Common myeloid progenitor, CD34-positive (primary cell): ENCODE measurements at places on chromosomes 7 and 10.

- DNase-seq = no peak
These were observed 93.5 kb downstream of the KLF6 start for GRCh38 chr10:3691482-3691881.

- DNase-seq = no peak
These were observed 1.9 kb upstream of the MALRD1 start for GRCh38 chr10:19046679-19047078.

- DNase-seq = no peak
These were observed 79.5 kb upstream of the PCBD1 start for GRCh38 chr10:70967591-70968587.

GRCh38 chr7:76513817-76514799 is 3.8 kb downstream of the UPK3B start:
- DNase-seq = no peak

DNA sequence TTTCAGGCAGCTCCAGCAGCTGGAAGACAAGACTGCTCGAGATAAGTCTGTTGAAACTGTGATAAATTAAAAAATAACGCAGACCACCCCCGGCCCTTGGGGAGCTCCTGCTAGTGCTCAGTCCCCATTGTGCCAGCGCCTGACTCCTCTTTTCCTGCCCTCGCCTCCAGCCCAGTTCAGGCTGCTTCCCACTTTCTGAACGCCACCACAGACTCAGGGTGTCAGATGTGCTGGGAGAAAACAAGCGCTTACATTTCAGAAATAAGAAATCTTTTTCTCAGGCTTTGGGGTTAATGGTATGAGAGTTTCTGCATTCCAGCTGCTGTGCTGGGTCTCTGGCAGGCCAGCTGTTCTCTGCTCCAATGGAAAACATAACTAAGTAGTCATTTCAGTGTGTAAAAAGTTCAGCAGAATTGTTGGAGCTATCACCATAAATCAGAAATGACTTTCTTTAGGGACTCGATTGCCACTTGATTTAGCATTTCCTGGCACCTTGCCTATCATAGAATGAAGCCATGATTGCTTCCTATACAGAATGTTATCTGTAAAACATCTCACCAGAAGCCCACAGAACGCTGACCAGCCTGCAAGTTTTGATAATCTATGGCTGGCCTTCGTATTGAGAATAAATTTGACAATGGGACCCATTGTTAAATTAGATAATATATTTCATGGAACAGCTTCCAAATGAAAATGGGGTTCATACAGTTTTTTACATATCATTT is 257.0 kb upstream of the ZNF32 start:
- peak; percentile 5 for DNase-seq

- no peak for DNase-seq
These were observed 22.6 kb upstream of the TNS3 start for GRCh38 chr7:47604496-47604890.

DNA sequence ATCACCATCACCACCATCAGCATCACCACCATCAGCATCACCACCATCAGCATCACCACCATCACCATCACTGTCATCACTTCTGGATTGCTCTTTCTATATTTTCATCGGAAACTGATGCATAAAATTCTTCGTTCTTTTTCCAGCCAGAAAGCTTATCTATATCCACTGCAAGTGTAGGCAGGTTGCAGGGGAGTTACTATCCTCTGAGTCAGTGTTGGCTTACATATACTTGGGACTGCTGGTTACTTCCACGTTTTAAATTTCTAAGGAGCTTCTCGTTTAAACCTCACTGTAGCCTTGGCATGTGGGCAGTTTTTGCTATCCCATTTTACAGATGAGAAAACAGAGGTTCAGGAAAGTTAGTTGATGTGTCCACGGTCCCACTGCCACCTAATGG is 66.1 kb downstream of the FOXL3 start:
- DNase-seq = no peak

- DNase-seq = no peak
These were observed 268.3 kb downstream of the SNX13 start for GRCh38 chr7:17671956-17672355.

DNA sequence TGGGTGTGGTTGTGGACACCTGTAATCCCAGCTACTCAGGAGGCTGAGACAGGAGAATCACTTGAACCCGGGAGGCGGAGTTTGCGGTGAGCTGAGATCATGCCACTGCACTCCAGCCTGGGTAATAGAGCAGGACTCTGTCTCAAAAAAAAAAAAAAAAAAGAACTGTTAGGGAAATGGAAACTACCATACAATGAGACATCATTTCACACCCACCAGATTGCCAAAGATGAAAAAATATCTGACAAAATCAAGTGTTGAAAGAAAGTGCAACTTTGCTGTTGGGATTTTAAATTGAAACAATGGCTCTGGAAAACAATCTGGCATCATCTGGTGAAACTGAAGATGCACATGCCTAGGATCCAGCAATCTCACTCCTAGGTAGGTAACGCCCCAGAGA is 16.1 kb upstream of the MALSU1 start:
- DNase-seq = no peak

GRCh38 chr7:98668255-98668654 is 51.2 kb downstream of the NPTX2 start:
- no peak for DNase-seq

GRCh38 chr10:42111076-42111475 is 527.3 kb downstream of the ZNF33B start:
- no peak for DNase-seq

GRCh38 chr7:31146538-31146937 is 94.4 kb downstream of the ADCYAP1R1 start:
- no peak for DNase-seq

- DNase-seq = no peak
These were observed 4.8 kb downstream of the PANK1 start for GRCh38 chr10:89640241-89640640.

GRCh38 chr10:107496594-107496993 is 332.1 kb upstream of the SORCS1 start:
- DNase-seq = no peak

GRCh38 chr7:36262309-36263094 is 109.4 kb downstream of the EEPD1 start:
- DNase-seq = peak; percentile 61

DNA sequence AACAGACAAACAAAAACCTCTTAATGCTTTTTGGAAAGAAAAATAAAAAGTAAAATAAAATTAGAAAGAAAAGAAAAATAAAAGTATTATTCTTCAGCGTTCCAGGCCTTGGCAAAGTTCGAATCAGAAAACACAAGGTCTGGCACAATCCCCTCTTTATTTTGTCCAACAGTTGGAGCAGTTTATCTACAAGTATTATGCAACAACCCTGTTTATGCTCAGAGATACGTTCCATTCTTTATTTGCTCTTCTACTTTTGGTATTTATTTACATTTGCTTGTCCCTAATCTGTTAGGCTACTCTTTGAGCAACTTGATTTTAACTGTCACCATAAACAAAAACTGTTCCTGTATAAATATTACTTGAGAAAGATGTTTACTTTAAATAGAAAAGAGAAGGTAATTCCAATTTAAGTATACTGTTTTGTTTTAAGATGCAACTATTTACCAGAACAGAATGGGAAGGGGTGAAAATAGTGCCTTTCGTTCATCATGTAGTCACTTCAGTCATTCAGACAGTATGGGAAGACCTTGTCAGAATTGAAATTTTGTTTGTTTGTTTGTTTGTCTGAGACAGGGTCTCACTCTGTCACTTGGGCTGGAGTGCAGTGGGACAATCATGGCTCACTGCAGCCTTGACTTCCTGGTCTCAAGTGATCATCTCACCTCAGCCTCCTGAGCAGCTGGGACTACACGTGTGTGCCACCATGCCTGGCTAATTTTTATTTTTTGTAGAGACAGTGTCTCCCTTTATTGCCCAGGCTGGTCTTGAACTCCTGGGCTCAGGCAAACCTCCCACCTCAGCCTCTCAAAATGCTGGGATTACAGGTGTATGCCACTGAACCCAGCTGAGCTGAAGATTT is 5.7 kb downstream of the PDK4 start:
- no peak for DNase-seq

DNA sequence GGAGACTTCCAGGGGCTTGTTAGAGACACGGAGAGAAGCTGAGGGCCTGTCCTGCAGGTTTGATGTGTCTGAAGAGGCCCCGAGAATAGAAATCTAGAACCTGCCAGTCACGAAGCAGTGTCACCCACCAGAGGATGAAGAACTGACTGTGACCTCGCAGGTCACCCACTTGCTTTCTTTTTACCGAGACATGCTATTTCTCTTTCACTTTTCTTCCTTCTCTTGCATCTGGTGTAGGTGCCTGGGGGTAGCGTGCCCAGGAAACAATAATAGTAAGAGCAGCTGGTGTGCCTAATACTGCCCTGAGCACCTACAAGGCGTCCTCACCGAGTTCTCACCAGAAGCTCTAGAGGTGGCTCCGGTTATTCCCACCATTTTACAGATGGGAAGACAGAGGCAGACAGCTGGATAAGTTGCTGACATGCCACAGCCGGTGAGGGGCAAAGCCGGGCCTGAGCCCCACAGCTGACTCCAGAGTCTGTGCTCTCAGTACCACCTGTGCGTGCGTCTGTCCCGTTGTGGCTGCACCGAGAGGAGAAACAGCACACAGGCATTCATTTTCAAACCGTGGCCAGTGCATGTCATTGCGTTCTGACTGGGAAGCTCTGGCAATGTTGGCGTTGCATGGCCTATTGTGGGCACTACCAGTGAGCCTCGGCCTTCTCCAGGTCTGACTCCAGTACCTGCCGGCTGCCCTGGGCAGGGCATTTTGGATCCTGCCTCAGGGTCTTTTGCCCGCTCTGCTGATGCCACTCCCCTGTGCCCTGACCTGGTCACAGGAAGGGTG is 7.8 kb downstream of the CHST3 start:
- DNase-seq = no peak

DNA sequence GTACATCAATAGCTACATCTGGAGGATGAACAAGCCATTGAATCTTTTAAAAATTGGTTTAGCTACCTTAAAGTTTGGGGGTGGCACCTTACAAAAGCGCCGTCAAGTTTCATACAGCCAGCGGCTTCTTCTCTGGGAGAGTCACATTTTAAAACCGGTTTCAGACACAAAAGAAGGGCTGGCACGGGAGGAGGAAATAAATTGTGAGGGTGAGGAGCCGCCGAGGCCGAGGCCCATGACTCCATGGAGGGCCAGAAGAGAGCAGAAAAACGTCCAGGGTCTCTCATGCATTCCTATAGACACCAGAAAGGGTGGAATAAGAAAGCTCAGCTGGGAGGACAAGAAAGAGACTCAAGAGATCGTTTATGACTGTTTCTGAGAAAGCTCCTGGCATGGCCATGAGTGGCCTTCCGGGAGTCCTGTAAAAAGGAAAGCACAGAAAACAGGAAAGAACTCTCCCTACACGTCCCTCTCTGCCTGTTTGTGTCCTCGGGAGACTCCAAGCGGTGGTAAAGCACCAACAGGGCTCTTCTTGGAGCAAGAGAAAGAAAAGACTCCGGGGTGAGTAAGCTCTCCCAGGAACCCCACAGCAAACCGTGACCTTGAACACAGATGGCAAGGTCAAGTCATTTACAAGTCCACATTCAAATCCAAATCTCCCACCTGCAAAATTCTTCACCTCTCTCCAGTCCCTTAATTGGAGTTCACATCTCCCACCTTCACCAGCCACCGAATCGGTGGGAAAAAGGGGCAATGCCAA is 1.8 kb downstream of the FRAT2 start:
- DNase-seq = no peak
